Upper lobe of left lung (tissue), 6 donors: ENCODE measurements at places on chromosomes 11 and 22.

- peak; percentile 90 for DNase-seq
Observed at GRCh38 chr22:38202437-38203089, 769 bp downstream of the MAFF start.

- DNase-seq, result no peak
Observed at GRCh38 chr11:75244052-75244814, 3.7 kb downstream of the TPBGL start.

GRCh38 chr11:203056-203944 is 3.9 kb downstream of the BET1L start:
- peak; percentile 11 for DNase-seq

- no peak for DNase-seq
Observed at GRCh38 chr11:63641727-63642126, 27.5 kb upstream of the PLAAT3 start.

DNA sequence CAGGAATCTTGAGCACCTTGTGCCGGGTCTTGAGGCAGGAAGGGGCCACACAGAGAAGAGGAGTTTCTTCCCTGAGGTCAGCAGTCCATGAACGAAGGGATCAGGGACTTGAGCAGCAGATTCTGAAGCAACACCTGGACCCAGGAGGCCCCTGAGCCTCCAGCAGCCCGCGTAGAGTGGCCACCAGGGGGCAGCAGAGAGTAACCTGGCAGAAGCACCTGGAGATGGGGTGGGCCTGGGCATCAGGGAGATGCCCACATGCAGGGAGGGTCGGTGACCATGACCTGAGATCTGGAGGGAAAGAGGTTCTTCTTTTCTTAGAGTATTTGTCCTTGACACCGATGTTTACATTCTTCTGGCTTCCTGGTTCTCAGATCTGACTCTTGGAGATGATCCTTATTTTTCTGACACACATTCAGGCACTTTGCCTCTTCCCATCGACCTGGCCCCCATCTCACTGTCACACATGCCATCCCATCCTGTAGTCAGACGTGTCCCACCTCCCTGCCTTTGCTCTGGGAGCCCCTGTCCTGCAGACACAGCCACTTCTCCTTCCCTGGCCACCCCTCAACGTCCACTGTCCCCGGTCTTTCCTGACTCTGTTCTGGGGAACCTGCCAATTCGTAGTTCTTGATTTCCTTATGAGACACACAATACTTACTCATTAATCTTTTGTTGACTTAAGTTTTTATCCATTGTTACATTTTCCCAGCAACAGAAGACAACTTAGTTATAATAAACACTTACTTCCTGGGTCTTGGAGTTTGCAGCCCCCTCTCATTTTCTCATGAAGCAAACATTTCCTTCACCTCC is 66.5 kb downstream of the GGTLC2 start:
- DNase-seq, result peak; percentile 68

DNA sequence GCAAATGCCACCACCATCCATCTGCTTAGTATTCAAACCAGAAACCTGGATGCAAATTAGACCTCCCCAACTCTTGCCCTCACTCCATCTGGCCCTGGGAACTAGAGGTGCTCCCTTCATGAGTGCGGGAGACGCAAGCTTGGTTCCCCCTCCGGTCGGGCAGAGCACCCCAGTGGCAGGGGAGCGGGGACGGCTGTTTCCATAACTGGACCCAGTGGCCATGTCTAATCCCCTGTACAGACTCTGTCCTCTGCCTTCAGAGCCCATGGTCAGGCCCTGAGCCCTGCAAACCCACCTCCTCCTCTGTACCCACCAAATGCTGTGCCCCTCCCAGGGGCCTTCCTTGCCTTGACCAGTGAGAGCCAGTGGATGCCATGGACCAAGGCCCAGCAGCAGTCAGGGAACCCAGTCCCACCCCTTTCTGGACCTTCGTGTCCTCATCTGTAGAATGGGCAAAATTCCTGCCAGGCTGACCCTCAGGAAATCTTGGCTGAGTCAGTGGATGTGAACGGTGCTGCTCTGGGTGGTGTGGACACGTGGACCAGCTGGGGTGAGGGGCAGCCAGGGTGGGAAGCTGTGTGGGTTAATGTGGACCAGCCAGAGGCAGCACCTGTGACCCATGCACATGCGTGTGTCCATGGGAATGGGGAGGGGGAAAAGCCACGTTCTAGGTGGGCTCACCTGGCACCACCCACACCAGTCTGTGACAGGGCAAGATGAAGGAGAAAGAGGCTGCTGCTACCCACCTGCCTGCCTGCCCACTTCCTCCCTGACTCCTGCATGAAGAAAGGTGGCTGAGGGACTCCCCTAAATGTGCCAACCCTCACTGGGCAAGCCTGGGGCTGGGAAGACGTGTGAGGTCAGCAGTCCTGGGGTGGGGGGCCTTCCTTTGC is 72.8 kb downstream of the LRRC32 start:
- DNase-seq, result no peak

- DNase-seq, result no peak
Observed at GRCh38 chr11:71936825-71937224, 8.0 kb downstream of the RNF121 start.

GRCh38 chr11:69531717-69532088 is 50.2 kb downstream of the LINC01488 start:
- DNase-seq, result peak; percentile 7

GRCh38 chr11:61671527-61671926 is 8.7 kb upstream of the DAGLA start:
- DNase-seq, result no peak
